ENCODE measurements at places on chromosomes 1 and 21.

GRCh38 chr21:31629972-31630711 is 29.4 kb upstream of the SOD1 start:
- peak; percentile 92 for DNase-seq

DNA sequence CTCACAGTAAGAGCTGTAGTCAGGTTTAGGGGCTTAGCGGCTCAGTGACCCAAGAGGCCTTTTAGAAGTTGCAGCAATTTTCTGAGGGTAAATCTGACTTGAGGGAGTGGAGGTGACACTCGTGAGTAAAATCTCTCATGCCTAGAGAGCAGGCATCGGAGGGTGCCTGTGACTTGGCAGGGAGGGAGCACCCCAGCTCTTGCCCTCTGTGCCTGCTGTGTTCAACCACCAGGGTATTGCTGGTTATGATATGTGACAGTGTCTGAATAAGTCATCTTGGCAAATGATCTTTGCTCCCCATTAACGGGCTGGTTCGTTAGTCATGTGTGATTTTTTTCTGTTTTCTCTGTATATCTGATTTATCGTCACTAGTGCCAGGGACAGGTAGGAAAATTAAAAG is 5.9 kb downstream of the MAN1C1 start:
- no peak for DNase-seq

GRCh38 chr21:27040738-27041469 is 74.0 kb upstream of the ADAMTS5 start:
- DNase-seq = no peak

- no peak for DNase-seq
Observed at GRCh38 chr1:151475175-151475574, 15.9 kb upstream of the POGZ start.

- DNase-seq = no peak
Observed at GRCh38 chr1:66342707-66343106, 191.2 kb upstream of the SGIP1 start.

GRCh38 chr1:107793896-107794453 is 171.0 kb downstream of the VAV3 start:
- DNase-seq = no peak

- DNase-seq = no peak
Observed at GRCh38 chr1:46510998-46511365, 21.3 kb downstream of the DMBX1 start.

DNA sequence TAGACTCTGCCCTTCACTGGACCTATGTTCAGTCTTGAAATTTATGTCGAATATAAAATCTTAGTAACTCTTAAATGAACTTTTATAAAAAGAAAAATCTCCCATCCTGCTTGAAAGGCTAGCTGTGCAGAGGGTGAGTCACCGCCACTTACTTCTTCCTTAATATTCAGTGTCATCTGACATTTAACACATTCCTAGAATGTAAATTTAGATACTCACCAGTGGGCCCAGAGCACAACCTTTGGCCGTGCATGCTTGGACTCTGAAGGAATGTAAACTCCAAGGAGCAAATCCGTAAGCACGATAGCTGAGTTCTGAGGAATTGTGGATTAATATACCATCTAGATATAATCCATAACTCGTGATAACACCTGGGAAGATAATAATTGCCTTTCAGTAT is 403.3 kb downstream of the KCTD3 start:
- DNase-seq = no peak

GRCh38 chr1:62723883-62724282 is 35.7 kb upstream of the DOCK7 start:
- DNase-seq = no peak

GRCh38 chr1:204383163-204383904 is 23.6 kb upstream of the PLEKHA6 start:
- no peak for DNase-seq

DNA sequence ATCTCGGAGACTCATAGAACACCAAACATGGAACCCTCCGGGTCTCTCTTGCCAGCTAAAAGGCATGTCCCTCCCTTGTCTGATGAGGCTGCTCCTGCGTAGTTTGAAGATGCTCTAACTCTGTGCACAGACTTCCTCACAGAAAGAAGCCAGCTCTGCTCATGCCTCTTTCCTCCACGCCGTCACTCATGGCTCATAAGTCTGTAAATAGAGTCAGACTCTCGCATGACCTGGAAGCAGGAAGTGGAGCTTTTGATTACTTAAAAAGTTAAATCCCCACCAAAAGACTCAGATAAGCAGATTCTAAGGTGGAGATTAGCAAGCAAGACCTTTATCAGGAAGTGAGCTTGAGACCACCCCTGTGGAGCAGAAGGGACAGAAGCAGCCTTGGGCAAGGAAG is 171.6 kb downstream of the TRIM33 start:
- DNase-seq = no peak

- no peak for DNase-seq
Observed at GRCh38 chr1:215376544-215377264, 190.4 kb upstream of the KCTD3 start.

DNA sequence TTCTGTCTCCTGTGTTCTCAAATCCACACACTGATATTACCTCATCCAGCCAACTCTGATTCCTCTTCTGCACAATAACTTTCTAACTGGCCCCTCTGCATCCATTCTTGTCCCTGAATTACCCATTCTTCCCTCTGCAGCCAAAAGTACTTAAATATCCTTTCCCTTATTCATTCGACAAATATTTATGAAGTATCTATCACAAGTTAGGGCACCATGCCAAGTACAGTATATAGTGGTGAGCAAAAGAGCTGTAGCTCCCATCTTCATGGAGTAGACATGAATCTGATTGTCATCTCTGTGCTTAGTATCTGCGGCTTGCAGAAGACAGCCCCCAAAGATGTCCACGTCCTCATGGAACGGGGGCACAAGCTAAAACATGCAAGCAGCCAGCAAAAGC is 316.8 kb downstream of the SETD4 start:
- no peak for DNase-seq

DNA sequence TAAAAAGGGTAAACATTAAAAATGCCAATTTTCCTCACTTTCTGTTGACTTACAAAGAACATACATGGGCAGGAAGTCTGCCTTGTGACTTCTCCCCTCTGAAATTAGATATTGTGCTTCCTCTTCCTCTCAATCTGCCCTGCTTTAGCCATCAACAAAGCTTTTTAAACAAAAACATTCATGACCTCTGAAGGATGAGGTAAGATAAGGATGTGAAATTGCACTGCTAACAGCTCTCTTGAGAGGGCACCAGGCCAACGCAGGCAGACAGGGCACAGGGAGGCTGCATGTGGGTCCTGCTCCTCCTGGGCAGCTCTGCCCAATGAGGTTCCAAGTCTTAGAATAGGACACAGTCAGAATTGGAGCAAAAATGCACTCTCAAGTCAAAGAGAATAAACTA is 62.1 kb downstream of the DEGS1 start:
- no peak for DNase-seq

DNA sequence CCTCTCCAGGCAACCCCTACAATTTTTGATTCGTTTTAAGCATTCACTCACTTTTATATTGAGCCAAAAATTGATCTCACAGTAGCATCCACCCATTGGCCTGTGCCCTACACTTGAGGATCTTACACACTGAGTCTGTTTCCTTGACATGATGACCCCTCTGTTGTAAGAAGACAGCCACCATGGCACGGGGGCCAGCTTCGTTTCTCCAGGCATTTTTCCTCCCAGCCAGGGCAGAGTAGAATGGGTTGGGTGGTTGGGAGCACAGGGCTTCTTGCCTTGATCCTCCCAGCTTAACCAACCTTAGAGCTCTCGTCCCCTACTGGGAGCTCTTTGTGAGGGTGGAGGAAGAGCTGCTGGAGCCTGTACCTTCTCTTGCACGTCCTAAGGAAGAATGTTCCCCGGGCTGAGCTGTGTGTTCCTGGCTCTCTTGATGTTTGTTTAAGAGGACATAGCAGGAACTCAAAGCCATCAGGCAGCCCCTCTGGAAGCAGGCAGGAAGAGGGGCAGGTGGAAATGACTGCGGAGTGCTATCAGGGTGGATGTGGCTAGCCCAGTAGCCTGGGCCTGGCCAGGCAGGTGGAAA is 213.2 kb upstream of the TMEM51 start:
- DNase-seq = no peak

GRCh38 chr1:79190074-79190473 is 183.5 kb upstream of the ADGRL4 start:
- DNase-seq = no peak

DNA sequence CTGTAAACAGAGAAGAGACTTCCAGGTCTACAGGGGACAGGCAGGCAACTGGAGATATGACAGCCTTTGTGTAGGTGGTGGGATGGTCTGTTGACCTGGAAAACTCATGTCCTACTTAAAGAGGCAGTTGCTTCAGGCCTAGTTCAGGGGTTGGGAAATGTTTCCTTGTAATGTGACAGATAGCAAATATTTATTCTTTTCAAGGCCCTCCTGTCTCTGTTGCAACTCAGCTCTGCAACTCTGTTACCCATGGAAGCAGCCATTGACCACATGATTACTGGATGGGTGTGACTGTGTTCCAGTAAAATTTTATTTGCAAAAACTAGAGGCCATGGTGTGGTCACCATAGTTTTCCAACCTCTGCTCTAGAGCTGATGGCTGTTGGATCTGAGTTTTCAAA is 341.9 kb downstream of the PTBP2 start:
- no peak for DNase-seq

DNA sequence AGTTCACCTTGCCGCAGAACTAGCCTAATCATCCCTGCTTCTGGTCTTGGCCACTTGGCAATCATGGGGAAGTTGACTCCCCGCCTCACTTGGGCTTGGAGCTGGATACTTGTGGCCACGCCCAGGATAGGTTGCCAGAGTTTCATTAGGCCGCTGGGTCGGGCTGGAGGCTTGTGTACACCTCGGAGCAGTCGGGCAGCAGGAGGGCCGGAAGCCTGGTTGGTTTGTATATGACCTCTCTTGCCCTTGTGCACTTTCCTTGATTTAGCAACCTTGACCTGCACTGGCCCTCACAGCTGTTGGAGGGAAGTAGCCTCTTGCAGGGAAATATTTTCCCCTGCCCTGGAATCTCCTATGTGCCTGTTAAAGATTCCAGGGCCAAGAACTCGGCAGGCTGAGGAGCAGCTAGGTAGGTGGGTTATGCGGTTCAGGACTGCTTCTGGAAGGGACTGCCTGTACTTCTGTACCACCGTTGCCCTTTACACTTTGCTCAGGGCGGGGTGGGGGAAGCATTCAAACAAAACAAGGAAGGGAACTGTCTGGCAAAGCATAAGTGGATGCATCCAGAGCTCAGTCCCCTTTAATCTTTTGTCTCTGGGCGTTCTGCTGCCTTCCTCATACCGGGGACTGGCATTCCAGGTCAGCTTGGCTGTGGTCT is 83.5 kb downstream of the UCK2 start:
- DNase-seq = no peak

DNA sequence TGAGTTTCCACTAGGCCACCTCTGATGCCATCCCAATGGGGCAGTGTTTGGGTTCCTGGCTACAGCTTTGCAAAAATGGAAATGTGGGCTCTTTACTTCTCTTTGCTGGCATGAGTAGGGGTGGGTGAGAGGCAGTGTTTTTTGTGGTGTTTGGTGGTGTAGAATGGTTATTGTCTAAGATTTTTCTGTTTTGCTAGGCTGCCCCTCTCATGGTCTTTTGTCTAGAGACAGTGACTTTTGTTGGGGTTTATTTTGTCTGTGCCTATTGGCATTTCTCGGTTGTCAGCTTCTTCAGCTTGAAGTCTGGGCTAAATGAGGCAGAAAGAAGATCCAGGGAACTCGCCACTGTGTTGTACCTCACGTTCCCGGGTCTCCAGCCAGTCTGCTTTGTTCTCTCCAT is 112.1 kb downstream of the CENPF start:
- no peak for DNase-seq

DNA sequence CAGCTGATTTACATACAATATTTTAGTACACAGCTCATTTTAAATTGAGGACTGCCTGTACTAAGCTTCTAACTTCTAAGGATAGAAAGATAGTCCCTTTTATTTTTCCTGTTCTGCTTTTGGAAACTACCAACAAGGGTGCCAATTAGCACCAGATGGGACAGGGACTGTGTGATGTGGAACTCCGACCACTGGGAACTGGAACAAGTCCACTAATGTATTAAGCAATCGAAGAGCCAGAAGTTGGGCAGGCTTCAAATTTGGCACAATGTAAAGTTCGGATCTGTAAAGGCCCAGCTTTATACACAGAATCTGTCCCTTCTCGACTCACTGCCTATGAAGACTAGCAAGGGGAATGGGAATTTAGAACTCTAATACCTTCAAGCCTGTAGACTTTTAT is 149.3 kb downstream of the ZC3H11B start:
- DNase-seq = no peak

DNA sequence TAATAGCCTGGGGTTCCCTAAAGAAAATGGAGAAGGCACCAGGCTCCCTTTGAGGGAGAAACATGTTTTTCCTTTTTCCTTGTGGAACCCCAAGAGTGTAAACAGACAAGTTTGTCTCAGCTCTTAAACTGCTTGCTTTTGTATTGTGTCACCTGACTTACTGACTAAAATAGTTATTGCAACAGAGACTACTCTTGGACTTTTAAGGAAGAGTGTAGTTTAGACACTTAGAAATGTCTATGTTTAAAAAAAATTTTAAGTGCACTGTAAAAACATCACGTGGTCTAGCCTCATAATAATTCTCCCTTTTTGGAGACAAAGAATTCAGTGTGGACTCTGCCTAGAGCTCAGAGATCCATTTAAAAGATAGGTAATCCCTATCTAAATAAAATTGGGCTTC is 141.1 kb downstream of the TRIM33 start:
- DNase-seq = no peak

DNA sequence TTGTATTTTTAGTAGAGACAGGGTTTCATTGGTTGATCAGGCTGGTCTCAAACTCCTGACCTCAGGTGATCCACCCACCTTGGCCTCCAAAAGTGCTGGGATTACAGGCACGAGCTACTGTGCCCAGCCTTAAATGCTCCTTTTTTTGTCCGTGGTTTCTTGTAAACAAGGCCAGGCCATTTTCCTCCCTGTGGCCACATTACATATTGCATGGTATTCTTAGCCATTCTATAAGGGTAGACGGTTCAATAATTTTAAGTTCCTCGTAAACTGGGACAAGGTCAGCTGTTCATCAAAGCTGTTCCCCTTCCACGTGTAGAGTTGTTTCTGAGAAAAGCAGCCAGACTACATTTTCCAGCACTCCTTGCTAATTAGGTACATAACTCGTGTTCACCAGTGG is 10.3 kb upstream of the LUZP1 start:
- DNase-seq = no peak

- DNase-seq = no peak
Observed at GRCh38 chr21:33767236-33767635, 124.9 kb downstream of the ITSN1 start.

DNA sequence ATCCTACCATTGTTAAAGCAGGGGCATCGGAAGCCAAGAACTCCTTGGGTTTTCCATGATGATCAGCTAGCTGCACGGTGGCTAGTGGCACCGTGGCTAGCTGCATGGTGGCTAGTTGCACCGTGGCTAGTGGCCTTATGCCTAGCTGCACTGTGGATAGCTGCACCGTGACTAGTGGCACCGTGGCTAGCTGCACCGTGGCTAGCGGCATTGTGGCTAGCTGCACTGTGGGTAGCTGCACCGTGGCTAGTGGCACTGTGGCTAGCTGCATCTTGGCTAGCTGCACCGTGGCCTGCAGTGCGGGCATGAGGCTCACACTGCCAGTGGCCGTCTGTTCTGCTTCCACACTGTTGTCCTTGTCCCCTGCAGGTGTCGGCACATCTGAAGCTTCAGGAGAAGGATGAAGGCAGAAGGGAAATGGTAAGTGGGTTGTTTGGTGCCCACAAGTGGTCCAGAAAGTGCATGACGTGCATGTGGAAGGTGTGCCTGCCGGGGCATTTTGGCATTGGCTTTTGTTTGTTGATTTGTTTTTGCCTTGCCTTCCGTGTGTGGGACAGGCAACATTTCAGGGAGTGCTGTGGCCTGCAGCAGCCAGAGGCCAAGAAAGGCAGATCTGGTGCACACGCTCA is 38.6 kb downstream of the TFF3 start:
- no peak for DNase-seq

GRCh38 chr1:83694449-83694848 is 304.5 kb downstream of the TTLL7 start:
- no peak for DNase-seq
